ENCODE measurements at places on chromosomes 6 and 20.

GRCh38 chr6:44761046-44761445 lies 373.5 kb downstream of the CDC5L start:
- no peak for DNase-seq

DNA sequence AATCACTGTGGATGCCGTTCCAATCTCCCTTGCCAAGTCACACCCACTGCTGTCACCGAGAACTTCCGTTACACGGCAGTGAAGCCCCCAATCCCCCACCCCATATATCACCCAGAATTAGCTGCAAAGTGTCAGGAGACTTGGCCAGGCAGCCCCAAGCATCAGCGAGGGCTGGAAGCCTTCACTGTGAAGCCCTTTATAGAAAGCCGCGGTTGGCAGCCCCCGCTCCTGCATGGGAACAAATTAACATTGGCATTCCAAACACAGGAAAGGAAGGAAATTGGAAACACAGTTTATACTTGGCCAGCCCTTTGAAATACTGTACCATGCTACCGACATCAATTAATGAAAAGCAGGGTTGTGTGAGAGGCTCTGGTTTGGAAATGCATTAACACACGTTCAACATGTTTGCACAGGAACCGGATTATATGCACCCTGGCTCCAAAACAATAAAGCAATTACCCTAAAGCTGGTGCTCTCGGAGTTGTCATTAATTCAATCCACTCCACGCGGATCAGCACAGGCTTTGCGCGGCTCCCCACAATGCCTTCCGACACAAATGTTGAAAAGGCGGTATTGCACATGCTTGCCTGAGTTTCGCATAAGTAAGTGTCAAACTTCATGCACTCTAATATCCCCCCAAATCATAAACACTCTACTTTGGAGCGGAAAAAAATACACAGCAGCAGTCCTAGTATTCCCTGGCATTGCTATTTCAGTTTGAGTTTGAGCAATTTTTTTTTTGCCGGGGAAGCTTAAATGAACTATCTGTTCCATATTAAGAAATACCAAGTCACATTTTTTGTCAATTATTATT lies 7.1 kb downstream of the BMP7 start:
- DNase-seq: no peak

GRCh38 chr6:117169064-117169665 lies 96.2 kb upstream of the VGLL2 start:
- DNase-seq: no peak

DNA sequence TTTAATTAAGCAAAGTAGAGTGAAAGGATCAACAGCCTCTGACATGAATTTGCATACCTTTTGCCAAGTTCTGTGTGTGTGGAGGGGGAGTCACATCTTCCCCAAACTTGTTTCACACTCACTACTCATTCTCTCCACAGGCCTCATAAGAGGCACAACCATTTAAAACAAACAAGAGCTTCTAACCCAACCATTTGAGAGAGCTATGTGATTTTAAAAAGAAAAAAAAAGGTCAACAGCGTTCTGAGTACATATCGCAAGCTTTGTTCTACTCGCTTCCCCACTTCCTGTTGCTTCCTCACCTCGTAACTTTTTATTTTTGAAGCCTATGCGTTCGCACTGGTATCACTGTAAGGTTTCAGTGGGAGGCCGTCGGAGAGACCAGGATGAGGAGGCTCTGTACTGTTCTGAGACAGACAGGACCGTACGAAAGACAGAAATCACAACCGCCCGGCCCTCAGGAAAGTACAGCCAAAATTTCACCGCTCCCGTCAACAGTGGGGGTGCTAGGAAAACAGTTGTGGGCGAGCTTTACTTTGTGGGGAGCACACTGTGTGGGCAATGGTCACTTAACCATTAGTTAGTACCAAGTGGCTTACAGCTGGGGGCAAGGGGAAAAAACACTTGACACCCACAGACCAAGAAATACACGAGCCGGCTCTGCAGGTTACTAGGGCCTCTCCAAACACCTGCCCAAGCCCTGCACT lies 61.3 kb downstream of the TRERF1 start:
- DNase-seq: no peak

- no peak for DNase-seq
Measured at GRCh38 chr6:137623293-137623692, 129.1 kb upstream of the OLIG3 start.

DNA sequence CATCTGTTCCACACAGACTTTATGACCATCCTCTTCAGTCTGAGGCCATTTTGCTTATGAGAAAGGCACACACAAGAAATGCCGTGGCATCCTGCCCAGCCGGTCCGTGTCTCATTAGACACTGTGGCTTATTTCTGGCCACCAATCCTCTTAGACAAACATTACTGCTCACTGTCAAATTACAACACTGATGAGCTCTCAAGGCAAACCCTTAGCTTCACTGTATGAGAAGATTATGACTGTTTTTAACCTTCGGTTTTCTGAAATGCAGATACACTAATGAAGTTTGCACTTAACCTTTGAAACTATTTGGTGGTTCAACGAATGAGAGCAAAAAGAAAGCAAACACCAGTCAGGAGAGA lies 50.5 kb upstream of the DST start:
- no peak for DNase-seq

DNA sequence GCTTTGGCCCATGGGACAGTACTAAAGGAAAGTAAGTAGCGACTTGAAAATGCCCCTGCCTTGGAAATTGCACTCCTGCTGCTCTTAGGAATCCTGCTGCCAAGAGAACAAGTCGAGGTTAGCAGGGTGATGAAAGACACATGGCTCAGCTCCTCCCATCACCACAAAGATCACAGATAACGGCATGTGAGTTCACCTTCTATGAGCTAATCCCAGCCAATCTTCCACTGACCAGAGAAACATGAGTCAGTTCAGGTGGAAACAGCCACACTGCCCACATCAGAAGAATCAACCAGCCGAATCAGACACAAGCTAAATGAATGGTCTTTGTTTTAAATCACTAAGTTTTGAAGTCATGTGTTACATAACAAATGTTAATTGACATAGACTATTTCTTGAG lies 106.3 kb downstream of the PRKN start:
- no peak for DNase-seq

GRCh38 chr6:163627274-163628062 lies 212.9 kb downstream of the QKI start:
- no peak for DNase-seq

DNA sequence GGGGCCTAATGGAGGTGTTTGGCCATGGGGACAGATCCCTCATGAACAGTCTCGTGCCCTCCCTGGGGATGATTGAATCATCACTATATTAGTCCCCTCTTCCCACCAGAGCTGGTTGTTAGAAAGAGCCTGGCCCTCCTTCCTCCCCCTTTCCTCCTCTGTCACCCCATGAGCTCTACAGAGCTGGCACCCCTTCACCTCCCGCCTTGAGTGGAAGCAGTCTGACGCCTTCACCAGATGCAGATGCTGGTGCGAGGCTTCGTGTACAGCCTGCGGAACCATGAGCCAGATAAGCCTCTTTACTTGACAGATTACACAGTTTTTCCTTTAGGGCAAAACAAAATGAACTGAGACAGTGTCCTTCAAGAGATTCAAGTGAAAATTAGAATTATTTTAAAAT lies 74.4 kb upstream of the RIPOR2 start:
- no peak for DNase-seq

DNA sequence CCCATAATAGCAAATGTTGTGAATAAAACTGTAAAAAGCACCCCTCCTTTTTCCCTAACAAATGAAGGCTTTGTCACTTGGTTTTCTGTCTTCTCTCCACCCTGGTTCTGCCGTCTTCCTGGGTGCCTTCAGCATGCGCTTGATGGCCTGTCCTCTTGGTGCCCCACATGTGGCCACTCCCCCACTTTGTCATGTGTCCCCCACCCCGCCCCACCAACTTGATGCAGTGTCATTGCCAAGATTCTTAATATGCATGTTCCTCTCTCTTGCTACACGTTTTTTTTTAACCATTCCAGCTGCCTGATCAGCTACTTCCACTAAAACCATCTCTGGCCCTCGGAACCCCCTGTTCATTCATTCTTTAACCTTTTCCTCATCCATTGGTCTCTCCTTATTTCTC lies 340.3 kb downstream of the QKI start:
- no peak for DNase-seq

- no peak for DNase-seq
Measured at GRCh38 chr6:25404693-25405169, 125.6 kb downstream of the CARMIL1 start.

DNA sequence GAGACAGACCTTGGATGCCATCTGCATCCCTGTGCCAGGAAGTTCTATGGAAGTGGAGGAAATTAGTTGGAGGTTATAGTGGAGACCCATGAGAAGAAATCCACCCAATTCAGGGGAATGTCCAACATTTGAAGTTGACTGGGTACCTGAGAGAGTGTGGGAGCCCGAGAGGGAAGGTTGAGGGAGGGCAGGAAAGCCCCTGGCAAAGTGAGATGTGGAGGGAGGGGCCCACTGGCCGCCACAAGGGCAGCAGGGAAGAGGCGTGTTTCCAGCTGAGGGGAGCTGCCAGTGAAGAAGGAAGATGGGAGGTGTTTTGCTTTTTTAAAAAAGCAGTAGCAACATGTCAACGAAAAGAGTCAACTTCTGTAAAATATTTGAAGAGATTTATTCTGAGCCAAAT lies 16.3 kb upstream of the SERPINB9 start:
- no peak for DNase-seq

- peak; percentile 6 for DNase-seq
Measured at GRCh38 chr6:6788394-6789032, 200.0 kb downstream of the LY86 start.

DNA sequence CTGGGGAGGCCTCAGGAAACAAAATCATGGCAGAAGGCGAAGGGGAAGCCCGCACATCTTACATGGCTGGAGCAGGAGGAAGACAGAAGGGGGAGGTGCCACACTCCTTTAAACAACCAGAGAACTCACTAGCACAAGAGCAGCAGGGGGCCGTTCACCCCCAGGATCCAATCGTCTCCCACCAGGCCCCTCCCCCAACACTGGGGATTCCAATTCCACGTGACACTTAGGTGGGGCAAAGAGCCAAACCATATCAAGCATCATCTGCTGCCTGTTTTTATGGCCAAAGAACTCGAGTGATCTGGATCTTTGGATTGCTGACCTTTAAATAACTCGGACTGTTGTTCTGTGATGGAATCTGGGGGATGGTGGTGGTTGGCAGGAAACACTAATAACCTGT lies 28.0 kb downstream of the PNLDC1 start:
- no peak for DNase-seq

GRCh38 chr6:164337024-164337924 lies 922.8 kb downstream of the QKI start:
- DNase-seq: no peak

- DNase-seq: no peak
Measured at GRCh38 chr6:32589596-32590449, at the start of gene HLA-DRB1. HLA-DRB1 (minus strand) TSS chr6:32589848; CDS start chr6:32589742, 106 bp downstream.

DNA sequence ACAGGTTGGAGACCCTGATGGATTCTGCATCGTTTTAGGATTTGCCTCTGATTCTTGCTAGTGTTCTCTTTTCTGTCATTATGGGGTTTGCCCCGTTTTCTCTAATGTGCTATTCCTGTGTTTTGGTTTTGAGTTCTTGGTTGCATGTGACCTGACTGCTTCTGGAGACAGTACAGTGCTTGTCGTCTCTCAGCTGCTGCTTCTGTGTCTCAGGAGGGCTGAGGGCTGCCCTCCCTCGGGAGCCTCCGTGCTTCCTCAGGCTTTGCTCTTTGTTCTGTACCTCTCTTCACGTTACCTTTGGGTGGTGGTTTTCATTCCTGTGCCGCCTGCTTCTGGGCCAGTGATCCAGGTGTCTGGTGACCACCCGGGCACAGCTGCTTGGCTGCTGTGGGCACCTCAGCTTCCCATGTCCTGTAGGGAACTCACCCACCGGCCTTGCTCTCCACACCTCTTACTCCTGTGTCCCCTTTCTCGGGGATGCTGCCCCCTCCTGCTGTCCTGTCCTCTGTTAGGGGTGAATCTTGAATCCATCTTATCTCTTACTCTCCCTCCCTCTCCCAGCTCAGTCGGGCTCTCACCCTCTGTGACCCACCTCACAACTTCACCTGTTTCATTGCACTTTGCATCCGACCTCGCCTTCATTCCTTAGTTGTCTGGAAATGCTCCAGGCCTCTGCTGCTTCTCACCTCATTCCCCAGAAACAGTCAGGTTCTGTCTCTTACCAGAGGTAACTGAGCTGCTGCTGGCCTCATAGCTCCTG lies 33.2 kb downstream of the PANK2 start:
- DNase-seq: no peak

GRCh38 chr6:139058029-139058428 lies 29.5 kb downstream of the ABRACL start:
- DNase-seq: no peak

DNA sequence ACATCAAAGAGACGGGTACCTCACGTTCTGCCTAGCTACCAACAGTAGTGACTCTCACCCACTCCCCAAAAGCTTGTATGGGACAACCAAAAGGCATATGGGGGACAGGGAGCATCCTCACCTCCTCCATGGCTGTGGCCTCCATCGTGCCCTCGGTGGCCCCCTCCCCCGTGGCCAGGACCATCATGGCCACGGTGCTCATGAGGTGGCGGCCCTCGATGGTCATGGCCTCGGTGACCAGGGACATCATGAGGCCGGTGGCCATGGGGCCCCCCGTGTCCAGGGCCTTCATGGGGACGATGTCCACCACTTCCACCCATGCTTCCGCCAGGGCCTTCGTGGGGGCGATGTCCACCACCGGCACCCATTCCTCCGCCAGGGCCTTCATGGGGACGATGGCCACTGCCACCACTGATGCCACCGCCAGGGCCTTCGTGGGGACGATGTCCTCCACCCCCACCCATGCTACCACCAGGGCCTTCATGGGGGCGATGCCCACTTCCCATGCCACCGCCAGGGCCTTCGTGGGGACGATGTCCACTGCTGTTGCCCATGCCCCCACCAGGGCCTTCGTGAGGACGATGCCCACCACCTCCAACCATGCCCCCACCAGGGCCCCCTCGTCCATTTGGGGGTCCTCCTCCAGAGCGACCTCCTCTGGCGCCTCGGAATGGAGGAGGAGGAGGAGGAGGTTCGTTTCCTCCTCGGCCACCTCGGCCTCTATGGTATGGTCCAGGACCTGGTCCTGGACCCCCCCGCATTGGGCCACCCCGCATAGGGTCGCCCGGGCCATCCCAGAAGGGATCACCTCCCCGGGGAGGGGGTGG lies 15.0 kb downstream of the PPP1R10 start:
- no peak for DNase-seq

DNA sequence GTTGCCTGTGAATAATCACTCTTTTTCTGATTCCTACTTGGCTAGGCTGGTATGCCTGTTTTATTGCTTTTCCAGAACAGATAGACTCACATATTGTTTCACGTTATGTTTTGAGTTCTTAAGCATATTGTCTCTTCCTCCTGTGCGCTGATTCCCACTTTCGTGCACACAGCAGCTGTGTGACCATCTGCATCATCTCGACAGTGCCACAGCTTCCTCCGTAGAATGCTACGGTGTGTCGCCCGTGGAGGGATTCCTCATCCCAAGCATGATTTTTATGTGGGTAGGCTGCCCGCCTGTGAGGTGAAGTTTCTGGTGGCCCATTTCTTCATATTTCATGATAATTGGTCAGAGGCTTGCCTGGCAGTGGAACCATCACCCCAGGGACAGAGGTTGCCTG lies 31.8 kb downstream of the PLCB4 start:
- no peak for DNase-seq

All from NCI-H774 (cell line).